HepG2 (cell line): ENCODE measurements at places on chromosomes 2 and 18.

- no peak for DNase-seq
These were observed 14.6 kb upstream of the ACYP2 start for GRCh38 chr2:54100772-54101171.

DNA sequence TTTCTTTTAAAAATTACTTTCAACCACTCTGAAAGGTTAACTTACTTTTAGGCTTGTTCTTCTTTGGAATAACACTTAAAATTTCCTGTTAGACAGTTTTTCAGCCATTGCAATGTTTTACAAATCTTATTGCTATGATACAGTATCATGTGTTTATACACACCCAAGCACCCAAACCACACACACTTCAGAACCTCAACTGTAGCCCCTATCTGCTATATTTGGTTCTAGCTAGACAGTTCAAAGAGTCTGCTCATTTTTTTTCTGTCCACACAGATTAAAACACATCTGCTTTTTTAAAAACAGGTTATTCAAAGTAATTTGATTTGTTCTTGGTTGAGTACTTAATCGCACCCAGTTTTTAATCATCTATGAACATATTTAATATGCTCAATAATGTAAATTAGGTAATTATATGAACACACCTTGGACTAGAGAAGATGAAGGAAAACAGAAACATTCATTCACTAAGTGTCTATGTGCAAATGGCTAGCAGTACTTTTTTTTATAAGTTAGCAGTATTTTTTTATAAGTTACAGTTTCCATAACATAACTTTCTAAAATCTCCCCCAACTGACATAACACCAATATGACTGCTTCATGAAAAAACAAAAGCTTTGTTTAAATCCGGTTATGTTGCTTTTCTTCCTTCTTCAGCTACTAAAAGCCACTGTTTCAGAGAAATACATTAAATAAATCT is 17.6 kb downstream of the FBXO11 start:
- no peak for DNase-seq

DNA sequence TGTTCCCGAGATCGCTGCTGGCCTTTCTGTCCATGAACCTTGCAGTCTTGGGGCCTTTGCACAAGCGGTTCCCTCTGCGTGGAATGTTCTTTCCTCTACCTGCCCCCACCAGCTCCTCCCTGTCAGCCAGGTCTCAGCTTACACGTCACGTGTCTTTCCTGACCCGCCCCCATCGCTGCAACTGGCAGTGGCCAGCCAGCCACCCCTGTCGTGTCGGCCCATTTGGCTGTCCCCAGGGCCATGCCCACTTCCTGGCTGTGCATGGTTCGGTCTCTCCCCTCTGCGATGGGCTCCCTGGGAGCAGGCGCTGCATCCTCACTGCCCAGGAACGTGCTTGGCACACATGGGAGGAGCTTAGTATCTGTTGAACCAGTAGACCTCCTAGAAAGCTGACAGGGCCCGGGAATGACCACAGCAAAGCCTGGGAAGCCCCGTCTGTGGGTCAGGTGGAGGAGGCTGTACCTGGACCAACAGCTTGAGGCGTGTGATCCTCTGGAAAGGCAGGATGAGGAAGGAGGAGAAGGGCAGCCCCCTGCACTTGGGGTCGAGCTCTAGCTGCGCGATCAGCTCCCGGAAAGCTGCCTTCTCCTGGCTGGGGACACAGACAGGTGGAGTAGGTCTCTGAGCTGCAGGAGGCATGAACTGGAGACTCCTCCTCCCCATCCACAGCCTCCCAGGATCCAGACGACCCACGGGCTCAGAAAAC is 21.0 kb downstream of the SNORC start:
- DNase-seq, result no peak

- no peak for DNase-seq
These were observed 66.8 kb downstream of the GBX2 start for GRCh38 chr2:236101311-236101950.

DNA sequence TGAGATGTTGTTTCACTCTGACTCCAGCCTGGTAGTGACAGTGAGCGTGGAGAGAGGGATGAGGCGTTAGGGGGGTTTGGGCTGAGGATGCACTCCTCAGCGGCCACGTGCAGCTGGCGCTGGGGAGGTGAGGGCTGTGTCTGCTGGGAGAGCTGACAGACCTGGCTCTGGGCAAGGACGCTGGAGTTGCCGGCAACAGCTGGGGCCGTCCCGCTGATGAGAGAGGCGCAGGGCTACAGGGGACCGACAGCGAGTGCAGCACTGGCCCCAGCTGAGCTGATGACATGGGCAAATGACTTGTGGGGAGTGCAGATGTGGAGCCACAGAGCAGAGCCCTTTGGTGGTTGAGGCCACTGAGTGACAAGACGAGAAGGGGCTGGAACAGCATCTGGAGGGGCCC is 38.4 kb downstream of the COA5 start:
- no peak for DNase-seq
